ENCODE measurements at places on chromosomes 6 and 20.

DNA sequence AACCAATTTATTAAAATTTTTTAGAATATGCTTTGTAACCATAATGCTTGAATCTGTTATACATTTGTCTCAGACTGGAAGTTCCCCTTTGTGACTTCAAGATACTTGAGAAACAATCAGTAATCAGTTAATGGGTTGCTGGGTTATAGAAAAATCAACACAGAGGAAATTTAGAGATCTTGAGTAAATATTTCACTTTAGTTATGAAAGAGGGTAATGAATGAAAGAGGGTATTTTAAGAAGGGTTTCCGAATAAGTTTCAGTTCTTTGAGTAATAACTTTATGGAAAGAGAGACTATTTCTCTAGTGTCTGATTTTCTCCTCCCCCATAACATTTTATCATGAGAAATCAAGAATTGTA lies 21.4 kb downstream of the ZFAND3 start:
- no peak for DNase-seq

DNA sequence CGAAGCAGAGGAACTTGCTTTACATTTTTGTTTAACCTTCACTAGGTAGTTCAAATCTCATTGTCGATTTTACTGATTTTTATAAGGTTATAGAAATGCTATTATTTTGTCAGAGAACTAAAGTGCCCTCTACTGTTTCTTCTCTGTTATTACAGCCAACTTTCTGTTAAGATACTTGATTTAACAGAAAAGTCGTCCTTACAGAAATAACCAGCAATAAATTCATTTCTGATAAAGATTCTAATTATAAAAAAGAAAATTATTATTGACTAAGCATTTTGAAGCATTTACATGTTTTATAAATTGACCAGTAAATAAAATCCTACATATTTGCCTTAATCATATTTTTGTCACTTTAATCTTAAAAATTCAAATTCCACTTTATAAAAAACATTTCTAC lies 60.8 kb downstream of the OGFRL1 start:
- no peak for DNase-seq

DNA sequence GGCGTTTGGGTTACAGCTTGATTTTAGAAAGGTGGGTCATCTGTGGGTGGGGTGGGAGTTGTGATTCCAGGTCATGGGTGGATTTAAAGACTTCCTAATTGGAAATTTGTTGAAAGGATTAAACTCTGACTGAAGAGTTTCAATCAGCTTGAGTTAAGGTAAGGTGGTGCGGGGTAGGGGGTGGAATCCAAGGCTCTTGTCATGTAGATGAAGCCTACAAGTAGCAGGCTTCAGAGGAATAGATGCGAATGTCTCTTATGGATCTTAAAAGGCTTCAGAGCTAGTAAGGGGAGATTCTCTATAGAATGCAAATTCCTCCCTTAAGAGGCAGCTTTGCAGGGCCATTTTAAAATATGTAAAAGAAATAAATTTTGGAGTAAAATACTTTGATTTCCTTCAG lies 645.3 kb downstream of the FRK start:
- DNase-seq, result no peak

DNA sequence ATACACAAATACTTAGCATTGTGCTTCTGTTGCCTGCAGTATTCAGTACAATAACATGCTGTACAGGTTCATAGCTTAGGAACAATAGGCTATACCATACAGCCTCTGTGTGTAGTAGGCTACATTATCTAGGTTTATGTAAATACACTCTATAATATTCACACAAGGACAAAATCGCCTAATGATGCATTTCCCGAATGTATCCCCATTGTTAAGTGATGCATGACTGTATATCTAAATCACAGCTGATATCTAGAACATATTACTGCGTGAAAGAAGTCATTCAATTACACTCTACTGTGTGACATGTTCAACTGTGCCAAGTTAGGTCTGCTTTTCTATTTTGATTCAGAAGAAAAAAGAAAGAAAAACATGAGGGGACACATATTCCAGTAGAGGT lies 633.5 kb downstream of the RFPL4B start:
- no peak for DNase-seq

- DNase-seq, result no peak
These were observed 195.2 kb upstream of the PROKR2 start for GRCh38 chr20:5511930-5512329.

DNA sequence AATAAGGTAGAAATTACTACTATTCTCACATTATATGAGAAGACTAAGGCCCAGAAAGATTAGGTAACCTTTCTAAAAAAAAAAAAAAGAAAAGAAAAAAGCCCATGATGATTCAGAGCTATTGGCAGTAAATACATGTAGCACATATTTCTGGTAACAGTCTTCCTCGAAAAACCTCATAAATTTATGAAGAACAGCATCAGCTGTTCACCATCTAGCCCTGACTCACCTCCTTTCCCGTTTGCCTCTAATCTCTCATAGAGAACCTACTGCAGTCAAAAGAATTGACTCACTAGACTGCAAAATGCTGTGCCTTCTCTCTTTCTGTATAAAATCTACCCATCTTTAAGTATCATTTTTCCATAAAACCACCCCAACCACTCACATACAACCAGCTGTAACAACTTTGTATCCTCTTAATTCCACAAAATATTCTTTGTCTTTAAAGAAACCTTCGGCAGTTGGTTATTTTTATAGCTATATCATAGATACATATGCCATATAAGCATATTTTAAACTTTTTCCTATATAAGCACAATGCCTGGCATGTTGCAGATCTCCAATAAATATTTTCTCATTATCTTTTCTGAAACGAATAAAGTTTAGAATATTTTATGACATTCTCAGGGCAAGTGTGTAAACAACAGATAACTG lies 152.7 kb upstream of the ENPP5 start:
- no peak for DNase-seq

DNA sequence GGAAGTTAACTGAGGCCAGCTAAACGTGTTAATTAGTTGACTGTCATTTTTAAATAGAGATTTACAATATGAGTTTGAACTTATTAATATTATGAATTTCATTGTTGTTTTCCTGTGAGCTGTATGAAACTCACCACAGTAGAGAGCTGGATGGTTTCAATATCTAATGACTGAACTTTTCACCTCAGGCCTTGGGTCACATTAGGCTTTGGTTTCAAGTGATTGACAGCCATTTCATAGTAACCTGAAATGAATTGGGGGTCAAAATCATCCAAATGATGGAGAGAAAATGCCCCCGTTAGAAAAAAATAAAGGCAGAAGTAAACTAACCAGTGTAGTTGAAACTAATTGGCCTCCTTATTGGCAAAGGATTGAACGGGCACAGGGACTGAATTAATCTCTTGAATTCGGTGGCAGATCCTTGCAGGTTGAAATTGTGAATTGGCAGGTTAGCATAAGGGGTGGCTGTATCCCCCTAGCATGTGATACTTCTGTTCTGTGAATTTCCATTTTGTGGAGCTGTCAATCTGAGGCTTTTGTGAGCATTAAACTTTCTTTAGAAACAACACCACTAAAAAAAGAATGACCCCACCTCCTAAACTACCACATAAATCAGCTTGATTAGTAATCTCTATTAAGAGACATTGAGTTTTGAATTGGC lies 155.1 kb upstream of the MMS22L start:
- DNase-seq, result no peak
